ENCODE measurements at places on chromosomes 12 and 14. TPM values are rescaled to one million over a fixed set of nuclear protein-coding genes. Genes with fewer than 3 reads are reported as not detected.

SLC10A1 gene
- not detected for total RNA-seq

DNA sequence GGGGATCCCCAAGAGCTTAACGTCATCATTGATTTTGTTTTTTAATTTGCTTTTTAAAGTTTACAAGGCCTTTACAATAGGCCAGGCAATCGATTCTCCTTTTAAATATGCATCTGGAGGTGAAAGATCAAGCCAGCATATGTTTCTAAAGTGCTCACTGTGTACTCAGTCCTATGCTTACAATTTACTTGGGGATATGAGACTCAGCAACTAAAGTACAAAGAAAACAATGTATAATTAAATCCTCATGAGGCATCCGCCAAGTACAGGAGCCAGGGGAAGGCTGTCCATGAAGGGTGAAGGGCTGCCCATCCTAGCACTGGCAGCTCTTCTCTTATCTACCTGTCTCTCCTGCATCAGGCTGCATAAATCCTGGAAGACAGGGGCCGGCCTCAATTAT is 11.8 kb downstream of the CCDC92 start:
- DNase-seq = no peak
- H3K27ac ChIP-seq = no peak overlapping the region
- peaks cover 6% of the 10 kb centered on the region for H3K4me1 ChIP-seq
- H3K36me3 ChIP-seq = no peaks in the 10 kb centered on the region

DNA sequence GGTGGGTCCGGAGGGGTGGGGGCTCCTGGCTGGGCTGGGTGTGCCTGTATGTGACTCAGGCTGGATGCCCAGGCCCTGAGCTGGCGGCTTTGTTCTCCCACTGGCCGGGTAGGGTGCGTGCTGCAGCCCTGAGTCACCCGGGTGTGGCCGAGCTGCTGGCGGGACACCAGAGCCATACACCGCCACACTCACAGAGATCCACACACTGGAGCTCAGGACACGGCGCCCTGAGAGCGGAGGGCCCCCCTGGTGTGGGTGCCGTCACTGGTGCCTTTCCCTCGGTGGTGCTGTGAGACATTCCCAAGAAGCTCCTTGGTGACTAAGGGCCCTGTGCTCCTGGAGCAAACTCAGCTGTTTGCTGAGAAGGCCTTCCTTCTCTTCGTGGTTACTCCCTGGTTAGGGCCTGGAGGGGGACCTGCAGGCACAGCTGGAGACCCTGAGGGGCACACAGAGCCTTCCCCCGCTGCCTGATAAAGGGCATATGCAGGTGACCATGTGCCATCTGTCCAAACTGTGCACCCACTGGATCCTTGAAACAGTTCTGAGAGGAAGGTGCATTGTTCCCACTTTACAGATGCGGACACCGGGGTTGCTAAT is 44.3 kb downstream of the KRT80 start:
- no peak overlapping the region for H3K4me3 ChIP-seq
- peak; percentile 97 for DNase-seq
- peaks cover 42% of the 10 kb centered on the region for H3K4me1 ChIP-seq
- H3K27me3 ChIP-seq = no peaks in the 10 kb centered on the region

DNA sequence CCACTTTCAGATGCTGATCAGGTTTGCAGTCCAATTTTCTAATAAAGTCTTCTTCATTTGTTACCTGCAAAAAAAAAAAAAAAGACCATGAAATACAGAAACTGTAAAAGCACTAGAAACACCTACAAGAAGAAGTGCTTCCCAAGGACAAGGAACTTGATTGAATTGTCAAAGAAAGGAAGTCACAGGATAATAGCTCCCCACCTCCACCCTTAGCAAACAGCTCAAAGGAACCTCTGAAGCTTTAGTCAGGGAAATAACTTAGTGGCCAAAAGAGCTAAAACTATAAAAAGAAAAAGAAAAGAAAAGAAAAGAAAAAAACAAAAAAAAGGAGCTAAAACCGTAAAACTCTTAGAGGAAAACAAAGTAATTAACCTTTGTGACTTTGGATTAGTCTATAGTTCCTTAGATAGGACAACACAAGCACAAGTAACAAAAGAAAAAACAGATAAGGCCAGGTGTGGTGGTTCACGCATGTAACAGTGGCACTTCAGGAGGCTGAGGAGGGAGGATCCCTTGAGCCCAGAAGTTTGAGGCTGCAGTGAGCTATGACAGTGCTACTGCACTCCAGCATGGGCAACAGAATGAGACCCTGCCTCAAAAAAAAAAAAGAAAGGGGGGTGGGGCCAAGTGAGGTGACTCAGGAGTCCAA is 28.5 kb downstream of the ZFYVE1 start:
- no peak overlapping the region for H3K4me3 ChIP-seq
- H3K27me3 ChIP-seq = no peaks in the 10 kb centered on the region
- H3K27ac ChIP-seq = no peak overlapping the region
- no peak for DNase-seq
- peaks cover 8% of the 10 kb centered on the region for H3K4me1 ChIP-seq

TPPP2 gene
- not detected for total RNA-seq

All from thyroid gland (tissue), 4 donors.